NCI-H748 treated with DMSO at 0.1 percent for 48 hours (cell line): ENCODE measurements at places on chromosomes 5 and 9.
A peak's percentile ranks its signal among the peaks of the same experiment; 100 is the strongest.

GRCh38 chr5:142000704-142001484, 11.9 kb downstream of the GNPDA1 start:
- no peak for DNase-seq

GRCh38 chr9:95261890-95262289, 55.6 kb downstream of the FANCC start:
- DNase-seq = no peak

GRCh38 chr9:123756484-123757106, 173.3 kb downstream of the DENND1A start:
- no peak for DNase-seq

GRCh38 chr9:123710299-123710698, 219.6 kb downstream of the DENND1A start:
- no peak for DNase-seq

- DNase-seq = no peak
Measured at GRCh38 chr5:146630472-146630871, 114.5 kb upstream of the GPR151 start.

- no peak for DNase-seq
Measured at GRCh38 chr9:92176068-92176799, 61.0 kb upstream of the SPTLC1 start.

GRCh38 chr9:97398999-97399758, 12.7 kb upstream of the TDRD7 start:
- DNase-seq = no peak

- peak; percentile 74 for DNase-seq
Measured at GRCh38 chr9:113463418-113464285, at the start of gene RGS3. Gene RGS3 (plus strand): TSS chr9:113463727. CDS start chr9:113463803, 76 bp downstream.

DNA sequence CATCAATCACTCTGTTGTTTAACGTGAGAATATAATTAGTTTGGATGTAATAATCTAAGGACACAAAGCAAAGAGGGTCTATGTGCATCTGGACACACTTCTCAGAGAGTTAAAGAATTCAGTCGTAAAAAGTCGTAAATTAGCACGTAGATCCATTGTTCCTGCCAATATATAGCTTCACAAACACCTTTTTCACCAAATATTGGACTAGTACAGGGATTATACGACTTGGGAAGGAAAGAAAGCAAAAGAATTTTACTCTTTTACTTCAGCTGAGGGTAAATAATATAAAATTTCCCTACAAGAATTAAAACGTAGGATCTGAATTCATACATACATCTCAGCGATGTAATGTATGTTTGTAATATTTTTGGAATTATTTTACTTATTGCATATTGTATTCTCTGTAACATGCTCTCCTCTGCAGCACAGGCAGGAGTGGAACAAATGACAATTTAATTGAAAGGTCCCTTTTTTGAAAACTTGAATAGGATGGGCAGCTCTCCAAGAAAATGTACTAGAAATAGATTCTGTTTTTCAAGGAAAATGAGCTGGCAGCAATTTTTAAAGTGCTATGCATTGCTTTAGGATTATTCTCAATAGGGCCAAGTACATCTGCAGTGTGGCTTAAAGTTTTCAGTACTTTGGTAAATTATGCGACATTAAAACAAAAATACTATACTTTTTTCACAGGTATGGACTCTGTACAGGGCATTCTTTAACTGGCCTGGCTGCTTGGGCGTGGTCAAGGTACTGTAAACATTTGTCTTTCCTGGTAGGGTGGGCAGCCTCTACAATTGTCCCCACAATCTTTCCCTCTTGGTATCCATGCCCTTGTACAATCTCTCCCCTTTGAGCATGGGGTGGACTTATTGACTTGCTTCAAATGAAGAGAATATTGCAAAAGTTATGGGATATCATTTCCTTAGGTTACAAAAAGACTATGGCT, 39.7 kb upstream of the HSD17B4 start:
- DNase-seq = no peak

- DNase-seq = no peak
Measured at GRCh38 chr5:144377207-144377606, 206.5 kb downstream of the KCTD16 start.

DNA sequence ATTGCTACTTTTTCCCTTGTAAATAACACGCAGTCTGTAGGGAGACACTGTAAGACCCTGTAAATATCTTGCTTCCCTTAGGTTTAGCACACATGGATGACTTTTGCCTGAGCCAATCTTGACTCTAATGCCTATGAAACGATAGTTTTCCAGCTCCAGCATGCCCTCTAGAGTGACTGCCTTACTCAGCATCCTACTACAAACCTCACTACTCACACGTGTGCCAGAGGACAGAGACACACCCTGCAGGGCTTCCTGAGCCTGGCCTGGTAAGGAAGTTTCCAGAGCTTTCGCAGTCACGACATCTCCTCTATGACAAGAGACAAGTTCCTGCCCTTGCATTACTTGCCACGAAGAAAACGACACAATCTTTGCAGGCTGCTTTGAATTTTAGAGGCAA, 138.1 kb downstream of the ATPSCKMT start:
- DNase-seq = peak; percentile 97

- no peak for DNase-seq
Measured at GRCh38 chr5:180213256-180213600, 4.2 kb upstream of the RASGEF1C start.

- no peak for DNase-seq
Measured at GRCh38 chr5:169599451-169599850, 15.9 kb downstream of the SPDL1 start.

GRCh38 chr9:115590011-115590410, 472.1 kb upstream of the TNC start:
- DNase-seq = no peak

DNA sequence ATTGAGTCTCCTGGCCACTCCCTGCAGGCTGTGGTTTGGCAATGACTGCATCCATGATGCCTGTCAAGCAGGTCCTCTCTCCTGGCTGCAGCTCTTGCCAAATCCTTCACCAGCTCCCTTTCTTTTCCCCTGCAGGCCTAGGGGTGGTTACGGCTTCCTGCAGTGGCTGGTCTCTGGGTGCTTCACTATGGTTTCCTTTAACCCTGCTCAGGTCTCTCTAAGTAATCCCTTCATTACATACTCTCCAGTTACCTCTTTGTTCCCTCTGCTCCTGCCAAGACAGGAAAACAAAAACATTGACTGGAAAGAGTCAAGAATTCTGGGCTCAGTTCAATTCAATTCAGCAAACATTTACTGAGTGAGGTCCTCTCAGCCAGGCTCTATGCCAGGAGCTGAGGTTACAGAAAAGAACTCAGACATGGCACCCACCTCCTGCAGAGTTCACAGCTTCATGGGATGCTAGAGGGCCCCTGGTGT, 19.8 kb upstream of the PTPN3 start:
- no peak for DNase-seq

DNA sequence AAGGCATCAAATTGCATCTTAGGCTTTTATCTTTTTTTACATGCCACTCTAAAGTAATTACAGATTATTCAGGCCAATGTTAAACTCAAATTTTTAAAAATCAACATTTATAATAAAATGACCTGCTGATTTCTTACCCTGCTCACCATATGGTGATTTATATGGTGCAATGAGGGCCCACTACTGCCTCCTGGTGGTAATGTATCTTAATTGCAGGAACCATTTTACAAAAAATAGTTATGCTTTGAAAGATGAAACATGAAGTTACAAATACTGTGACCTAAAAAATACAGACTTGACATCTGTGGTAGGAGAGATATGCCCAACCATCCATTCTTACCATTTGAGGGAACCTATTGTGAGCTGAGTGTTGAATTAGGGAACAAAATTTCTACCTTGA, 292.6 kb upstream of the TAS2R1 start:
- DNase-seq = no peak

DNA sequence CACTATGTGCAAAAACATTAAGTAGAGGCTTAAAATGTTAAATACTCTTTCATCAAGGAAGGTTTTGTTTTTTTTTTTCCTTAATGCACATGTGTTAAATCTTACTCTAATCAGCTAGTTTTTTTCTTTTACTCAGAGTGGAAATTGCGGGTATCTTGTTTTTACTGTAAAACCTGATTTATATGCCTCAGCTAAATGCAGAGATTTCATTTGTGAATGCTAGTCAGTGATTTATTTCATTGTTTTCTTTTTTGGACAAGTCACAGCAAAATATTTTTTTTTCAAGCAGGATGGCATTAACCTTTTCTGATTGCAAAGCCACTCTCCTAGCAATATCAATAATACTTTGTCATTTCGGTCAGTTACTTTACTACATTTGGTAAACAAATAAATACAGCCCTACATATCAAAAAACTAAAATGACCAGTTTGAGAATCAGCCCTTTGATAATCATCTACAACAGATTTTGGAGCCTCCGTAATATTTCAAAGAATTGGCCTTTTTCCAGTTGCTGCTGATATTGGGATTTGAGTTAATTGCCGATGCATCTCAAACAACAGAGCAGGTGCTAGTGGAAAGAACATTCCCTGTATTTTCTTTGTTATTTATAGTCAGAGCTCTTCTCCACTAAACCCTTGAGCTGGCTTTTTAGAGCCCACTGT, 579.2 kb upstream of the ZNF608 start:
- no peak for DNase-seq

GRCh38 chr9:34084562-34084961, 35.9 kb upstream of the UBAP2 start:
- DNase-seq = no peak

GRCh38 chr5:142486020-142486419, 161.2 kb upstream of the SPRY4 start:
- no peak for DNase-seq

DNA sequence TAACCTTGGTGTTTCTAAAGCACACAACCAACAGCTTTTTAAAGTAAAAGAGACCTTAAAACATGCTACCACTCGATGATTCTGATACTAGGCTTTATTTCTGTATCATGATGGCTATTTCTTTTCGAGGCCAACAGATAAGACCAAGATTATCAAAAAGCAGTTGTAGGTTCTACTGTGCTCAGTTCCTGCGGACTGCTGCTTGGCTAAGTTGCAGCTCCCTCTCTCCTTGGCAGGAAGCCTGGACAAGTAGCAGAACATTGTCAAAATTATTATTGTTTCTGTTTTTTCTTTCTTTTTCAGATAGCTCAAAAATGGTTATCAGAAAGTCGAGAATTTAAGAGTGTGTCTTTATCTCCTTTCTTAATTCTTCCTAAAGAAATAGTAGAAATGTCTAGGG, 607.6 kb downstream of the PTPRD start:
- no peak for DNase-seq
